Endothelial cell of umbilical vein (primary cell): ENCODE measurements at places on chromosomes 2 and 18.

DNA sequence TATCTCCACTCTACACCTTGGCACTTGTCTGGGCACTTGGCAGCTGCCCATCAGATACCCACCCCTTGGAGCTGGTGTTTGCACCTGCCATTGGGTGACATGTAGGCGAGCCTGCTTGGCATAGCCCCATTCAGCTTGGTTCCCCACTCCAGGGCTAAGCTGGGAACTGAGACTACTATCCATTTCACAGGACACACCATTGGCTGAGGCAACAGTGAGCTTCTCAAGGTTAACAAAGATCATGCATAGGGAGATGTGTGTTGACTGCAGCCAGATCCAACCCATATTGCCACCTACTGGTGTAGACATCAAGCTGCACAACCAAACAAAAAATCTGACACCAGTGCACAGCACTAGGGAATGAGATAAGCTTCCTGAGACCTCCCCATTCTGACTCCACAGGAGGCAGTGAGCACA is 1389.8 kb upstream of the TMEFF2 start:
- DNase-seq, result peak; percentile 16

GRCh38 chr2:36290306-36290856 is 65.2 kb upstream of the CRIM1 start:
- DNase-seq, result no peak

GRCh38 chr2:49165662-49166061 is 11.3 kb upstream of the FSHR start:
- no peak for DNase-seq

GRCh38 chr2:178949584-178949983 is 100.4 kb downstream of the CCDC141 start:
- DNase-seq, result no peak

- DNase-seq, result no peak
These were observed 709 bp downstream of the RAB27B start for GRCh38 chr18:54828986-54829385.
